ENCODE measurements at places on chromosomes 5 and 9.

GRCh38 chr9:127761491-127761956, 16.9 kb downstream of the SH2D3C start:
- DNase-seq, result no peak

DNA sequence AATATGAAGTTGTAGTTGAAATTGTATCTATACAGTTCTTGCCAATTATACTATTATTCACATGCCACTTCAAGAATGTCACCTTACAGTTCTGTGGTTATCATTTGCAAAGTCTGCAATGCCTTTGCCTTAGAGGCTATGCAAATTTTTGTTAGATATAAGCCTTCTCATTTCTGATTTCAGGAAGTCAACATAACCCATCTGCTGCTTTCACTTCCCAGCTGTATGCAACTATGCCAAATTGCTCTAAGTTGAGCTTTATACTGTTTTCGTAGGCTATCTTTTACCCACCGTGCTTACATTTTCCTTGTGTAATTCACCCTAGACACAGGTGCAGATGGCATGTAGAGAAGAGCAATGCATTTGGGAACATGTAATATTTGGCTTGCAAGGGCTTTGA, 1083.0 kb downstream of the CDH9 start:
- DNase-seq, result no peak

GRCh38 chr5:89816038-89816437, 593.5 kb downstream of the CETN3 start:
- no peak for DNase-seq

DNA sequence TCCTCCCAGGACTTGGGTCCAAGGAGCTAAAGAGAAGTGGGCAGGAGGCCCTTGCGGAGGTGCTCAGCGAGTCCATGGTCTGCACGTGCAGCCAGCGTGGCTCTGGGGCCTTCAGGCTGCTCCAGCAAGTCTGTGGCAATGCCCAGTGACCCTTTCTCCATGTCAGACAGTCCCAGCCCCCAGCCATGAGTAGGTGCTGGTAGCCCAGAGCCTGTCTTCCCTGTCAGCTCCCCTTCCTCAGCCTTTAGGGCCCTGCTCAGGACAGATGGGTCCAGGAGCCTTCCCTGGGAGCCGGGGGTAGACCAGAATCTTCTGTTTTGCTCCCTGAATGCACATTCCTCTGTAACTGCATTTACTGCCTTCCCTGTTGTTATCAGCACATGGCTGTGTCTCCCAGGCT, 147.2 kb upstream of the IRX2 start:
- DNase-seq, result no peak

- DNase-seq, result no peak
Observed at GRCh38 chr5:82297711-82298110, 19.6 kb upstream of the RPS23 start.

DNA sequence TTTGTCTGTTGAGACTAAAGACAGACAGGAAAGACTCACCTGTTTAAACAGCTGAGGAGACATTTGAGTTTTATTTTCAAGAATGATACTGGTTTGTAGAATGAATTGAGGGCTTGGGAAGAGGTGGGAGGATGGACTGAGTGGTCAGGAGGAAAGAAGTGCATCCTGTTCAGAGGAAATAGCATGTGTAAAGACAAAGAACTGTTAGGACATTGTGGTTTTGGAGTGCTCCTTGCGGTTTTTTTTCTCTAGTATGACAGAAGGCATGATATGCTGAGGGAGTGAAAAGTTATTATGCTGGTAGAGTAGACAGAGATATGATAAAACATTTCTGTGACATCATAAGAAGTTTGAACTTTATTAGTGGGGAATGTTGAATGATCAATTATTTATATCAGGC, 270.7 kb upstream of the ELAVL2 start:
- no peak for DNase-seq

DNA sequence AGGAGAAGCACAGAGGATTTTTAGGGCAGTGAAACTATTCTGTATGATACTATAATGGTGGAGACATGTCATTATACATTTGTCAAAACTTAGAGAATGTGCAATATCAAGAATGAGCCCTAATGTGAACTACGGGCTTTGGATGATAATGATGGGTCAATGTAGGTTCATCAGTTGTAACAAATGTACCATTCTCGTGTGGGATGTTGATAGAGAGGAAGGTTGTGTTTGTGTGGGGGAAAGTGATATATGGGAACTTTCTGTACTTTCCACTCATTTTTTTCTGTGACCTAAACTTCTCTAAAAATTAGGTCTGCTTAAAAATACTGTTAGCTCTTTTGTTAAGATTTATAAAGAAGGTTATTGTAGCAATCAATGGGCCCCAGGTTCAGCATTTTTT, 138.9 kb downstream of the SPATA31D1 start:
- DNase-seq, result no peak
